ENCODE measurements at places on chromosomes 5 and 9. TPM values are rescaled to one million over a fixed set of nuclear protein-coding genes. Genes with fewer than 3 reads are reported as not detected.

GRCh38 chr5:143695244-143695864 is 116.6 kb upstream of the HMHB1 start:
- DNase-seq, result no peak

The FAM221B gene
- total RNA-seq, result not detected

The FBLL1 gene
- total RNA-seq, result 0.15 TPM

The CER1 gene
- total RNA-seq, result not detected

The AJM1 gene
- total RNA-seq, result 7.1 TPM

GRCh38 chr5:77300451-77300850 is 90.0 kb downstream of the PDE8B start:
- DNase-seq, result no peak

- DNase-seq, result no peak
These were observed 47.0 kb downstream of the SARDH start for GRCh38 chr9:133691191-133691590.

DNA sequence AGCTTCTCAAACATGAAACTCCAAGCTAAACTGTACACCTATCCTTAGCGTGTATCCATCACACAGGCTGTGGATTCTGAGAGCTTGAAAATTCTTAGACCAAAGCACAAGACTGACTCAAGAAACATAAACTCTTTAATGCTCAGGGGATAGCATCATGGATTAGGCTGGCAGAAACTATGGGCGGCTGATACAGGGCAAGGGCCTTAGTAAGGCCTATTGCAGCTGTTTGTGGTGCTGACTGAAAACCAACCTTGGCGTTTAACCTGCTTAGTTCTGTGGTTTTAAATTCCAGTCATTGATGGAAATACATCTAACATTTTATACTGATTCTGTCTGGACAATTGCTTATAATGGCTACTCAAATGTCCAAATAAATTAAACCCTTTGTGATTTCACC is 183.7 kb downstream of the TLR4 start:
- no peak for DNase-seq

DNA sequence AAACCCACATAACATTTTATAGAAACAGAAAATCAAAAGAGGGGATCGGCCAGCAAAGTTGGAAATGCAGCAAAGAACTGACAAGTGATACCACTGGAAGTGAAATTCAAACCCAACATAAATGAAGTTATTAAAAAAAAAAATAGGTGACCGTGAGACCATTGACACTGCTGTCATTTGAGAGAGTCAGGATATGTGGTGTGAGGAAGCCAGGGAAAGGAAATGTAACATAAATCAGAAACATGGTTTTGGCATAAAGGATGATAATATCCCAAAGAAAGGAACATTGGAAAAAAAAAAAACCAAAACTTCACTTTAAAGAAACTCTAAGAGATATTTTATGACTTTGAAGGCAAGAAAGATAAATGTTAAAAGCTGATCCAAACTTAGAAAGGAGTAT is 312.4 kb upstream of the PIK3R1 start:
- DNase-seq, result no peak

The PCDHB13 gene
- 0.22 TPM for total RNA-seq

The WDR31 gene
- total RNA-seq, result 5.9 TPM

GRCh38 chr5:168443950-168444700 is 42.1 kb upstream of the RARS1 start:
- no peak for DNase-seq

- no peak for DNase-seq
These were observed 88.3 kb downstream of the PHF2 start for GRCh38 chr9:93664549-93665120.

DNA sequence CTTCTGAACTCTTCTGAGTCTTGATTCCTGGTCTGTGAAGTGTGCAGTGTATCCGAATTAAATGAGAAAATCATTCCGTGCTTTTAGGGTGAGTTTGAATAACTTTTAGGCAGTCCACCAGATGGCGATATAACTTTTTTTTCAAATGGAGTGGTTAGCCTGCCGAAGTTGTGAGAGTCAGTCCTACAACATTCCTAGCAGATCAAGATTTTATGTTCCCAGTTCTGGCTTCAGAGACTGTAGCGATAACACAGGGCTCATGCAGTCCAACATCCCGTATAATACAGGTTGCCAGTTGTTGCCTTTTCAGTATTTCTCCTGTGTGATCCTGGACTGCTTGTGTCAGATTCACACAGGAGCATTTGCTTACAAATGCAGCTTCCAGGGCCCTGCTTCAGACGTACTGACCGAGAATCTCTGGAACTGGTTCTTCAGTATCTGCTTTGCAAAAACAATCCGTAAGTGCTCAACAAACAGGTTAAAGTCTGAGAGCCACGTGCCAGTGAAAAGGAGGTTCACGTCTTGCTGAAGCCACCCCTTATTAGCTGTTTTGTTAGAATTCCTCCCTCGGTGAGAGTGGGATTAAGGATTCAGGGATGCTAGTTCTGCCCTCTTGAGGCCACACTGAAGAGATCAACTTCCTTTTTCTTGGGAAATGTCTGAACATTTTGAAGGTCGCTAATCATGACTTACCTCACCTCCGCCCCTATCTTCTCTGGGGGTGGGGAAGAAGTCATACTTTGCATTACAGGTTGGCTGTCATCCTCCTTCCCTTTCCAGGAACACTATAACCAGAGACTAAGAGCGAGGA is 22.8 kb downstream of the SMIM3 start:
- DNase-seq, result peak; percentile 51

DNA sequence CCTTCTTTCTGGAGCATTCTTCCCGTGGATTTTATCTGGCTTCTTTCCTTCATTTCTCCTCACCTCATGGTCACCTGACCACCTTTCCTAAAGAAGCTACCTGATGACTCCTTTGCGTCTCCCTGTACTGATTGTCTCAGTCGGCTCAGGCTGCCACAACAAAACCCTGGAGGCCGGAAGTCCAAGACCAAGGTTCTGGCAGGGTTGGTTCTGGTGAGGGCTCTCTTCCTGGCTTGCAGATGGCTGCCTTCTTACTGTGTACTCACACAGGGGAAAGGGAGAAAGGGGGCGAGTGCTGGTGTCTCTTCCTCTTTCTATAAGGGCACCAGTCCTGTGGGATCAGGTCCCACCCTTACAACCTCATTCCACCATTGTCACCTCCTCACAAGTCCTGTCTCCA is 140.0 kb downstream of the SYK start:
- DNase-seq, result no peak

The HTR1A gene
- not detected for total RNA-seq

- DNase-seq, result no peak
These were observed 4.6 kb downstream of the TEX53 start for GRCh38 chr9:114652776-114653555.

The HAVCR1 gene
- not detected for total RNA-seq

- no peak for DNase-seq
These were observed 57.0 kb upstream of the NEURL1B start for GRCh38 chr5:172583931-172584511.

DNA sequence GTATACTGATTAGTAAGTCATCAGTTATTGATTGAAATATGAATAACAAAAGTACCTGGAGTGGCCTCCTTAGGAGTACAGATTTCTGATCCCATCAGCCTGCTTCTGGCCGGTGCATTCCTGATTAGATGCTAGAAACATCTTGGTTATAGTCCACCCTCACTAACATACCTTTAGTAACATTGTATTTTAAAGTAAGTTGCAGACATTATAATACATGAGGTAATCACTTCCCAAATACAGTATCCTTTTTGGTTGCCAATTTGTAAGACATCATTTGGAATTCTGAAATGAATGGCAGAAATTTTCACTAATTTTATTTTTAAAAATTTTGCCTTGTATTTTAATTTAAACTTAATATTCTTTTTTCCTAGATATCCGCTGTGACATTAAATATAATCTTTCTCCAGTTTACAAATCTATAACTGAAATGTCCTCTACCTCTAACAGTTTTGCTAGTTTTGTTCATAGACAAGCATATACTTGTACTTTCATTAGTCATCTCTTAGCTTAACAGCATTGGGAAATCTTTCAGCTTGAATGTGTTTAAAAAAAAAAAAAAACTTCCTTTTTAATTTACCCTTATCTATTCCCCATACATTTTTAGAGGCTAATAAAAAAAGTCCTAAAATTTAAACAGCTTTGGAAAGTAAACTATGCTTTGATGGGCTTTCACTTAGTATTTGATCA is 178.9 kb downstream of the XRCC4 start:
- no peak for DNase-seq
